ENCODE measurements at places on chromosomes 7 and 10. TPM values are rescaled to one million over a fixed set of nuclear protein-coding genes. Genes with fewer than 3 reads are reported as not detected.

SUGCT gene
- 18.8 TPM for polyA plus RNA-seq

MYO1G gene
- 2.2 TPM for polyA plus RNA-seq

RALA gene
- polyA plus RNA-seq = 38.7 TPM

ADCYAP1R1 gene
- 4.4 TPM for polyA plus RNA-seq

DMBT1 gene
- polyA plus RNA-seq = 198 TPM

DLD gene
- polyA plus RNA-seq = 100 TPM

NUTM2E gene
- 0.09 TPM for polyA plus RNA-seq

UPK3BL2 gene
- polyA plus RNA-seq = 17.0 TPM

TWIST1 gene
- 0.61 TPM for polyA plus RNA-seq

PDE1C gene
- polyA plus RNA-seq = 2.6 TPM

DNA sequence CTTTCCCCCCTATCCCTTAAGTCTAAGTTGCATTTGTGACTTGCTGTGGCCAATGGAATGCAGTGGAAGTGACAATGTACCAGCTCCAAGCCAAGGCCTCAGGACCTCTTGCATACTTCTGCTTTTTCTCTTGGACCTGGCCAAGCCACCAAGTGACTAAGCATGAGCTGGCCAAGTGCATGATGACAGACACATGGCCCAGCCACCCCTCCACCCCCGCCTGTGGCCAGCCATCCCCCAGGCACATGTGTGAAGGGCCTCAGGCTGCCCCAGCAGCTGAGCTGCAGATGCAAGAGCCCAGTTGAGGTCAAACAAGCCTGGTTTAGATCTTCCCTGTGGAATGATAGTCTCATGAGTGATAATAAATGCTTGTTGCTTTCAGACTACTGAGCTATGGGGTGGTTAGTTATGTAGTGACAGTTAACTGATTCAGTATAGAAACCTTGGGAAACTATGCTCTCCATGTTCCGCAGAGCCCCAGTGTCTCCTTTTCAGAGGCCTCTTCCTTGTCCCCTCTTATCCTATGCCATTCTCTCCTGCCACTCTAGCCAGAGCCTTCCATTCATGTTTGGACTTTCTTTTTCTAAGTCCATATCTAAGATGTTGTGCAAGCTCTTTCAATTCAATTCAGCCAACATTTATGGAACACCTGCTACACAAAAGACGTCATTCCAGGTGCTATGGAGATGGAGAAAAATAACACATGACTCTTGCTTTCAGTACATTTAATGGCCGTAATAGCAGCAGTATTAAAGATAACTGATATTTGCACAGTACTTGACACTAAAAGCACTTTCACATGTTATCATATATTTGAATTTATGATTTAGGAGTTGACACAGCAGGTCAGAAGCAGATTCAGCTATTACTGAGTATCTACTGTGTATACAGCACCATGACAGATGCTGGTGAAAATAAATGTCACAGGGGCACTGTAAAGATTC is 55.5 kb upstream of the LOXL4 start:
- DNase-seq = peak; percentile 31

- DNase-seq = no peak
Observed at GRCh38 chr7:157674027-157674714, 337.4 kb downstream of the DNAJB6 start.

DNA sequence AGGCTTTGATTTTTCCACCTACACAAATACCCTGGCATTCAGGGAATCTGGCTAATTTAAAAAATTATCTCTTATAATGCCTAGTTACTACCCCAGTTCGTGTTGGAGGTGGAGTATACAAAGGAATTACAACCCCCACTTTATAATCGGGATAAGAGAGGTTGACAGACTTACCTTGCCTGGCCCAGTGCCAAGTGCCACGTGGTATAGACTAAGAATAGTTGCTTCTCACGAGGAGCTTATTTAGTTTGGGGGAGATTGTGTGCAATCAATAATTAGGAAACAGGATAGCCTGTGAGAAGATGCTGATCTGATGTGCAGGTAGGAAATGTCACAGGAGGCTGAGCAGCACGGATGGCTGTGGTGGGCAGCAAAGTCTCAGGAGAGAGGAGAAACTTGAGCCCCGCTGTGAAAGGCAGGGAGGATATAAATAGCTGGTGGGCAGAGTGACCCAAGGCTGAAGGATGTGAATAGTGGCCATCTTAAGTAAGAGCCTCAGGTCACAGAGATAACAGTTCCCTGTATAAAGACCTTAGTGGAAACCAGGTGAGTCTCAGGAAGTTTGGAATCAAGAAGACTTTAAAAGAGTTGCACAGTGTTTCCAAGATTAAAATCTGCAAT is 11.3 kb upstream of the ATXN7L1 start:
- DNase-seq = no peak

GRCh38 chr7:113504691-113505090 is 386.3 kb upstream of the SMIM30 start:
- DNase-seq = no peak

DNA sequence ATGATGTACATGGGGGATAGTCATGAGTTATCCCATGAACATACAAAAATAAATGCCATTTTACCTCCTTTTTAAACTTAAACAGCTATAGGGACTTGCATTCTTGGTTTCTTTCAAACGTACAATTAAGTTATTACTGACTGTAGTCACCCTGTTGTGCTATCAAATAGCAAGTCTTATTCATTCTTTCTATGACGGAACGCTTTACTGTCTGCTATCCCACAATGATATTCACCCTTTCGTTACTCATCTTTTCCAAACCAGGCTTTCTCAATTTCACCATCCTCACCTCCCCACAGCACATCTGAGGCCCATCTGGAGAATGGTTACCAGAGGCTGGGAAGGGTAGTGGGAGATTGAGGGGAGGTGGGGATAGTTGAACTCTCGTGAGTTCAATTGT is 218.8 kb downstream of the PHF14 start:
- DNase-seq = no peak

GRCh38 chr7:47720141-47720906 is 138.4 kb upstream of the TNS3 start:
- DNase-seq = peak; percentile 59

- no peak for DNase-seq
Observed at GRCh38 chr7:49623943-49624342, 149.5 kb upstream of the VWC2 start.

GRCh38 chr10:69731184-69731583 is 70.5 kb upstream of the COL13A1 start:
- no peak for DNase-seq

DNA sequence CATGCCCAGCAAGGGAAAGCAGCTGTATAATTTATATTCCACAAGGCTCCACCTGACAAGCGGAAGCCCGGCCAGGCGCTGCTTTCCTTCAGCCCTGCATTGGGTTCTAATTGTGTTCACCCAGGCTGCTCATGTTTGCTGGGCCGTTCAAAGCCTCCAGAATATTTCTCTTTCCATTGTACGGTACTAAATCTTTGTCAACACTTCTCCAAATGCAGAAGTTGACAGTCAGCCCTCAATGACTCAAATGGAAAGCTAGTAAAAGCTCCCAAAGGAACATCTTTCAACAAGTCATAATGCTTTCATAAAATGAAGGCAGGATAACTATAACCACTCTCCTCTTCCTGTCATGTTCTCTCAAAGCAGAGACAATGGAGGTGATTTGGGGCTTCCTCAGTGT is 17.8 kb upstream of the CPXM2 start:
- no peak for DNase-seq

DNA sequence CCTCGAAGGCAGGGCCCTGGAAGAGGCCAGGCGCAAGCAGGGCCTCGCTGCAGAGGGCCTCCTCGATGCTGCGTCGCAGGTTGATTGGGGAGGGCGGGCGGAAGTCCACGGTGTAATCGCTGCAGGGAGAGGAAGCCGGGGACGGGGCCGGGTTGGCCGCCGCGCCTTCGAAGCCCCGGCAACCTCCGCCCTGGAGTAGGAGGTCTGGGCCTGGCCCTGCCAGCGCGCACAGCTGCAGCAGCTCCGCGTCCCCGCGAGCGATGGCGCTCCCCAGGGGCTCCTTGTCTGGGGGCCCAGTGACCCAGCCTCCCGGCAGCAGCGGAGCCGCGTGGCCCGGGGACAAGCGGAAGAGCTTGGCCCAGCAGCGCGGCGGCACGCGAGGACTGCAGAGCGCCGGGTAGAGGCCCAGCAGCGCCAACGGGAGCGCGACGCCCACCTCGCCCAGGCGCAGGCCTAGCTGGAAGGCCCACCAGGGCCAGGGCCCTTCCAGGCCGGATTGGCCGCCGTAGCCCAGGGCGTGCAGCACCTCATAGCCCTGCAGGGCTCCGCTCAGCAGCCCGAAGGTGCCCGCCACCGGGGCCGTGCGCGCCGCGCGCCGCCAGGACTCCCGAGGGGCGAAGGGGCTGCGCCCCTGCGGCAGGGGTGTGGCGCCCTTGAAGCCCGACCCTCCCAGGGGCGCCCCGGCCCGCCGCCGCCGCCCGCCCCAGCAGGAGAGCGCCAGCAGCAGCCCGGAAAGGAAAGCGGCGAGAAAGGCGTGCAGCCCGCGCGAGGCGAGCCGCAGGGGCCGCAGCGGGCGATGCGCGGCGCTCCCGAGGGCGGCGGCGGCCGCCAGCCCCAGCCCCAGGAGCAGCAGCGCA is 7.8 kb upstream of the RBM28 start:
- no peak for DNase-seq

DNA sequence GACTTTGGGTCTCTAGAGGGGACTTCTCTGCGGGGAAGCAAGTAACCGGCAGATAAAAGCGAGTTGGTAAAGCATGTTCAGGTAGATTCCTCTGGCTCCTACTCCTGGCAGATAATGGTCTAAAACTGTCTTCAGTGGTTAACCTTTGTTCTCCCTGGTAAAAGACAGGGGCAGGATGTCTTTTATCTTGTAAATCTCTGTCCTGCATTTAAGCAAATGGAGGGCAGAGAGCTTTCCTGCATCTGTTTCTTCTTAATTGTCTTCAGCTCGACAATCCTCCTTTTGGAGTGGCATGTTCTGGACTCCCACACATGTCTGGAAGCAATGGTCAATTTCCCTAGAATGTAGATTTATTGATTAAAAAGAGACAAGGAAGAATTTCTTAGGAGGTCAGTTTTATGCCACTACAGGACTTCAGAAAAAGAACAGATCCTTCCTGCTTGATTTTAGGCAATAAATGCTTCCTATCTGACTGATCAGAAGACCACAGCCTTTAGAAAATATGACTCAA is 16.6 kb downstream of the C7orf33 start:
- DNase-seq = no peak

DNA sequence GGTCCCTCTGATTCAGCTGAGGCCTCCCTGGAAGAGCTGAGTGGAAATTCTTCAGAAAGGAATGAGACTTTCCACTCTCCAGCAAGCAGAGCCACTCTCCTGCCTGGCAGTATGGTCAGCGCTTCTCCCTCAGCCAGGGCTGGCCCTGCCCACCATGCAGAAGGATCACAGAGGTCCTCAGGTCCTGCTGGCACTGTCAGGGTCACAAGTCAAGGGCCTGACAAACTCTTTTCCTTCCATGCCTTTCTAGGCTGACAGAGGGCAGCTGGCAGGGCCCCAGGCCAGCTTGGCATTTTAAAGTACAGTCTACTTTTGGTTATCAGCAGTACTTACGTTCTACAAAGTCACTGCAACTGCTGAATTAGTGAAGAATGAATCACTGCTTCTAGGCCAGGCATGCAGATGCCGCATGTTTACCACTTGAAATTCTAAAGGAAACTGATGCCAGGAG is 119.3 kb upstream of the FRMD4A start:
- no peak for DNase-seq

DNA sequence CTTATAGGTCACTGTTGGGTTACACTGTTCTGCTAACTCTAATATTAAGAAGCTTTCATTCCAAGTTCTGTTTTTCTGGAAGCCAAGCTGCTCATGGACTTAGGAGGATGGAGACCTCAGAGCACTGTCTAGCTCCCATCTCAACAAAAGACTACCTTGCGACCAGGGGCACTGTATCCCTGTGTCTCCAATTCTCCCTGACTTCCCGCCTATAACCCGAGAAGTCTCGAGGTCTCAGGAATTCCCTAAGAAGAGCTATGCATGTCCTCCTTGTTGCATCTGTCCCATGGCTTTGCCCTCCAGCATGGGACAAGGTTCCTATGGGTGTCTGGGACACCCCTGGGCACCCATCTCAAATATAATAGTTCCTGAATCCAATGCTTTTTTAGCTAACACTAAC is 31.2 kb downstream of the BTBD16 start:
- no peak for DNase-seq

GRCh38 chr7:50308203-50308531 is 3.7 kb downstream of the IKZF1 start:
- DNase-seq = no peak

DNA sequence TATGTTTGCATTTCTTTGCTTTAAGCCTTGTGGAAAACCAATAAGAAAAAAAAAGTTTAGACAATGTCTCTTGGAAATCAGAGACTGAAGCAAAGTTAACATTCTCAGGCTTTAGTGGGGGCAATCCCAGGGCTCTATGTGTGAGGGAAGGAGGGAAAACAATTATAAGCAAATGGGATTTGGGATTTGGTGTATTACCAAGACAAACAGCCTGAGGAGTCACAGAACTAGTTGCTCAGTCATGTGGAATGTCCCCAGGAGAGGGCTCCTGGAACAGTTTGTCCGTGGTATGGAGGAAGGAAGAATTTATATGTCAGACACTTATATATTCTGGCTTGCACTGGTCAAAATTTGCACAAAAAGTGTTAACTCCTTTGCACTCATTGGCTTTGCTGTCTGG is 562.9 kb upstream of the TPK1 start:
- DNase-seq = no peak
